ENCODE measurements at places on chromosomes 3 and 15. TPM values are rescaled to one million over a fixed set of nuclear protein-coding genes. Genes with fewer than 3 reads are reported as not detected.

- no peaks in the 10 kb centered on the region for H3K4me1 ChIP-seq
- H3K4me3 ChIP-seq = no peak overlapping the region
- H3K36me3 ChIP-seq = no peaks in the 10 kb centered on the region
- H3K27ac ChIP-seq = no peak overlapping the region
Measured at GRCh38 chr3:66582721-66583423, 82.0 kb upstream of the LRIG1 start.

GRCh38 chr3:110494093-110494490 is 577.5 kb upstream of the NECTIN3 start:
- H3K36me3 ChIP-seq = no peaks in the 10 kb centered on the region
- H3K27ac ChIP-seq = no peak overlapping the region
- no peaks in the 10 kb centered on the region for H3K27me3 ChIP-seq
- H3K4me1 ChIP-seq = no peaks in the 10 kb centered on the region
- no peak overlapping the region for H3K4me3 ChIP-seq
- no peak for DNase-seq

Gene GREM1
- not detected for total RNA-seq

DNA sequence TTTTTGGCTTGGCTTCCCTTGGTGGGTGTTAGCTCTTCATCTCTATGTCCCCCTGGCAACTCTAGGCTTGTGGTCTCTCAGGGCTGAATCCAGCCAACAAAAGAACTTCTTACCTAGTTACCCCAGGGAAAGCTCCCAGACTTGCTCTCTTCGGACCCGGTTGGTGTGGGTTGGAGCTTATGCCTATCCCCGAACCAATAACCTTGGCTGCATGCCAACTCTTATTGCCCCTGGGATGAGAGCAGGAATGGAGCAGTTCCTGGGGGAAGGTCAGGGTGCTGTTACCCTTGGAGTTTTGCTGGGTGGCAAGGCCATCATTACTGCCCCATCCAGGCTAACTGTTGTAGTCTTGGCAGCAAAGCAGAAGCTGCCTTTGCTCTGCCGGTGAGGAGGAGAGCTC is 147.8 kb downstream of the CACNA1D start:
- H3K36me3 ChIP-seq = no peaks in the 10 kb centered on the region
- no peaks in the 10 kb centered on the region for H3K4me1 ChIP-seq
- no peak for DNase-seq
- no peak overlapping the region for H3K4me3 ChIP-seq
- H3K27me3 ChIP-seq = no peaks in the 10 kb centered on the region

- no peak for DNase-seq
- H3K36me3 ChIP-seq = no peaks in the 10 kb centered on the region
- no peaks in the 10 kb centered on the region for H3K4me1 ChIP-seq
- H3K27me3 ChIP-seq = no peaks in the 10 kb centered on the region
Measured at GRCh38 chr15:24761704-24762302, 86.2 kb downstream of the NPAP1 start.

GRCh38 chr3:150183678-150184425 is 213.2 kb upstream of the PFN2 start:
- H3K4me3 ChIP-seq = peak overlapping the region; percentile 41
- H3K27me3 ChIP-seq = no peaks in the 10 kb centered on the region
- peak; percentile 56 for DNase-seq
- H3K4me1 ChIP-seq = peaks cover 14% of the 10 kb centered on the region
